Left hindlimb (tissue), 1 donor: ENCODE measurements at places on chromosomes 2 and 18.
A peak's percentile ranks its signal among the peaks of the same experiment; 100 is the strongest.

DNA sequence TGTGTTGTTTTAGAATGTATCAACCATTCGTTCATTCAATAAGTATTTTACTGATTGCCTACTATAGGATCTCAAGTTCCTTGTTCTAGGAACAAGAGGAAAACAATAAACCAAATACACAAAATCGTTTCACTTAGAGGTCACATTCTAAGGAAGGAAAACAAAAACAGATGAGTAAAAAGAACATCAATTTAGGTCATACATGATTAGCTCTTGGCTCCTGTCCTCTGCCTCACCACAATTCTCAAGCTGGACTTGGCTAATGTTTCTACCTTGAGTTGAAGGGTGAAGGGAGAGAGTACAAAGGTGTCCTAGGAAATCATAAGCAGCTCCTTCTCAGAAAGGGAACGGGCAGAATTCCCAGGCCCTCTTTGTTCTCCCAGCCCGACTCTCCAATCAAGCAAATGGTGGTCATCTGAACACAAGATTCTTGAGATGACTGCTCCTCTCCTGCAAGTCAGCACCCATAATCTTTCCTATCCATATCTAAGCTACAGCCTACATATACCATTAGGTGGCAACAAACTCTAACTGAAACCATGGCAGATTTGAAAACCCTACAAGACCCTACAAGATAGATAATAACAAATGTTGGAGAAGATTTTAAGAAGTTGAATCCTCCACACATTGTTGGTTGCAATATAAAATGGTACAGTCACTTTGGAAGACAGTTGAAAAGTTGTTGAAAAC is 76.0 kb downstream of the CBLN2 start:
- no peak for DNase-seq

DNA sequence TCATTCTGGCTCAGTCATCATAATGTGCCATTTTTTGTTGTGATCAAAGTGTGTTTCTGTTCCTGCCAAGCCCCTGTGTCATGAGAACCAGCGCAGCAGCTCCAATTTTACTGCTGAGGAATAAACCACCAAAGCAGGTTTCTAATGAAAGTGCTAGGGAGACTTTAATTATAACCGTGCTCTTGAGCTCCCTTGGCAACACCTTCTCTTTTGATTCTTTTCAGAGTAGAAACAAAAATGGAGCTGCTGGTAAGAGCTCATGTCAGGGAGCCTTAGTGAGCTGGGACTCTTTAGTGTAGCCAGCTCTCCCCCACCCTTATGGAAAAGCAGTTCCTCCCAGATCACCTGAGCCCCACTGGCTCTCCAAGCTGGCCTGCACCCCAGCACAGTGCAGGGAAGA is 74.3 kb downstream of the LYPD1 start:
- no peak for DNase-seq

- no peak for DNase-seq
These were observed 116.3 kb downstream of the KYNU start for GRCh38 chr2:142993771-142994170.

GRCh38 chr2:212901604-212902275 is 249.7 kb downstream of the IKZF2 start:
- DNase-seq, result no peak

GRCh38 chr2:780002-780401 is 102.8 kb upstream of the TMEM18 start:
- no peak for DNase-seq

GRCh38 chr2:121558329-121558728 is 27.6 kb downstream of the RNU4ATAC start:
- DNase-seq, result no peak

DNA sequence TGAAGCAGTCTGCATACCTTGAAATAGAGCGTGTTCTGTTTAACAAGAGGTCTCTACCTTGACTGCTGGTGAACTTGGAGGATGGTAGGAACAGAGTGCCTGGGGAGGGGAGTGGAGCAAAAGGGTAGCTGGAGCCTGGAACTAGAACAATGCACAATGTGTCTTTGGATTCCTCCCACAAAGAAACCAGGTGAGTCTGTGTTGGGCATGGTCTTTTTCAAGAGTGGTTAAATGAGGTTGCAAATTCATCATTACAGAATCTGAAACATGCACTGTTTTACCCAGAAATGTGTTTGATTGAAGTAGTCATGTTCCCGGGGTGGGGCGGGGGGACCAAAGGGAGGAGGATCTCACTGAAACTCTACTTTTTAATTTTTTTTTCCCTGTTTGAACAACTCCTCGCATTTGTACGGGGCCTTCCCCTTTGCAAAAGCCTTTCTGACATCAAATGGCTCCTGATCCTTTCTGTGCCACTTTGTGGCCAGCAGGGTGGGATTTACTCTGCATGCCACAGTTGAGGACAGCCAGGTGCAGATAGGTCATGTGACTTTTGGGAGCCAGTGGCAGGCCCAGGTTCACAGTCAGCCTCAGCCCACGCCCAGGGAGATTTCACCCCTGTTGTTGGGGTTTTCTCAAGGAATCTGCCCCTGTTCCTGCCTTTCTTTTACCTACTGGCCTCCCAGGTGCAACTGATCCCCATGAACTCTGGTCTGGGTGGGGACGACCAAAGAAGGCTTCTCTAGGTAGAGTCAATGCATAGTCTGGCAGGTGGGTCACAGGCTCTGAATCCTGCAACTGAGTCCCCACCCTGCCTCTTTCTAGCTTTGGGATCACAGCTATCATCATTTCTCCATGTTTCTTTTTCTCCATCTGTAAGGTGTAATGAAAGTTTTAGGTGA is 28.2 kb downstream of the MYCN start:
- no peak for DNase-seq

GRCh38 chr2:110807522-110807921 is 75.1 kb downstream of the ACOXL start:
- peak; percentile 81 for DNase-seq

GRCh38 chr18:21559195-21559594 is 41.3 kb downstream of the ESCO1 start:
- no peak for DNase-seq

DNA sequence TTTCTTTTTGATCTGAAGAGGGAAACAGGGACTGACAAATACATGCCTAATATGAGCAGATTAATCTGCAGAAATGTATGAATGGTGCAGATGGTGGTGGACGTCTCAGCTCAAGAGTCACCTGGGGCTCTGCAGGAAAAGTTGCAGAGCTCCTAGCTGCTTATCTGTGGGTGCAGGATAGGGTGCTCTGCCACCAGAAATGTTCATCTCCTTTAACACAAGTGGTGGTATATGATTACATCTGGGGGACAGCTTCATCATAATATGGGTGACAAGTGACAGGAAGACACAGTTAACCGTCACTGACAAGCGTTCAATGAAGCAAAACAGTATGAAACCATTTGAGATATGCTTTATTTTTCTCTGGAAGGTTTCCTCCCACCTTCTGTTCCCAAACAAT is 121.2 kb upstream of the LINC00305 start:
- no peak for DNase-seq

DNA sequence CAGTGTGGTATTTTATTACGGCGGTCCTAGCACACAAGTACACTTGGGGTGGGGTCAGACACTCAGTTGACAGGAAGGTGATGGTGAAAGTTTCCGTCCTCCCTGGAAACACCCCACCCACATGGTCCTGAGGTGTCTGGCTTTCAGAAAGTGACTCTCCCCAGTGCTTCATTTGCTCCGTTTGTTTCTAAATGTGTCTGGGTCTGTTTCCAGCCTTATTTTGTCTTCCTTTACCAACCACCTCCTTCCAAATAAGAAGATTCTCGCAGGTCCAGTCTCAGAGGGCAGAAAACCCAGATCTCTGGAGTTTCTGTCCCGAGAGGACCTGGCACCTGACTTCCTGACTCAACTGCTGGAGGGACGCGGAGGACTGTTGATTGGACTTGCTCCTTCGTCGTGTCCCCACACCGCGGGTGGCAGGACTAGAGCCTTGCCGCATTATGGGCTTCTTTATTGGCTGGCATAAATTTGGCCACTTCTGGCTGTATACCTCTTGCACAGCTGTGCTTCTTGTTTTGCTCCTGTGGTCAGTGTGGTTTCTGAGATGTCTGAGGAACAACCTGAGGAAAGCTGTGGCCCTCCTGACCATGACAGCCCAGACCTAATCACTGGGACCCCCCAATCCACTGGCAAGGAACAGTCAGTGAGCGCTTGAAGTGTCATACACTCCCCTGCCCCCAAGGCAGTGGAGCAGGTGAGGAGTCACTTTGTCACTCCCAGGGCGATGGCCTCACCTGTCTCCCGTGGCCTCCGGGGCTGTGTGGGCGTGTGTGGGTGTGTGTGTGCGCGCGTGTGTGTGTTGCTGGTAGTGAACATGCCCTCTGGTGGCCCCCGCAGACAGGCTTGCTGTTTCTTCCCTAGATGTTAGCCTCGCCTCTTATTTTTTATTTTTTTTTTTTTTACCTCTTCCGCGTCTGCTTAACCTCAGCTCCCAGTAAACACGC is 45.6 kb downstream of the MEX3C start:
- DNase-seq, result no peak

DNA sequence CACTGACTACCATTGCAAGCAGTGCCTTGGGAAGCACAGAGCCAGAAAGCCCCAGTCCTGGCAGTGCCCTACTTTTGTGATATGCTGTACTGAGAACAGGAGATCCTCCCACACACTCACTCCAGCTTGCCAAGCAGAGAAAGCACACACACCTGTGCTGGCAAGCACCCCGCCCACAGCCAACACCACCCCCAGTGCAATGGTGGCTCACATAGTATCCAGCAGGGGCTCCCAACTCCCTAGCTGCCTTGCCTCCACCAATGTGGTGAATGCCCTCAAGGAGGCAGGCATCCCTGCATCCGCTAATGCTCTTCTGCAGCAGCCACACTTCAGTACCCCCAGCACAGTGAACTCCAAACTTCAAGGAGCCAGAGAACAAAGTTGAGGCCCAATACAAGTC is 1655.8 kb downstream of the SUCLG1 start:
- DNase-seq, result no peak

DNA sequence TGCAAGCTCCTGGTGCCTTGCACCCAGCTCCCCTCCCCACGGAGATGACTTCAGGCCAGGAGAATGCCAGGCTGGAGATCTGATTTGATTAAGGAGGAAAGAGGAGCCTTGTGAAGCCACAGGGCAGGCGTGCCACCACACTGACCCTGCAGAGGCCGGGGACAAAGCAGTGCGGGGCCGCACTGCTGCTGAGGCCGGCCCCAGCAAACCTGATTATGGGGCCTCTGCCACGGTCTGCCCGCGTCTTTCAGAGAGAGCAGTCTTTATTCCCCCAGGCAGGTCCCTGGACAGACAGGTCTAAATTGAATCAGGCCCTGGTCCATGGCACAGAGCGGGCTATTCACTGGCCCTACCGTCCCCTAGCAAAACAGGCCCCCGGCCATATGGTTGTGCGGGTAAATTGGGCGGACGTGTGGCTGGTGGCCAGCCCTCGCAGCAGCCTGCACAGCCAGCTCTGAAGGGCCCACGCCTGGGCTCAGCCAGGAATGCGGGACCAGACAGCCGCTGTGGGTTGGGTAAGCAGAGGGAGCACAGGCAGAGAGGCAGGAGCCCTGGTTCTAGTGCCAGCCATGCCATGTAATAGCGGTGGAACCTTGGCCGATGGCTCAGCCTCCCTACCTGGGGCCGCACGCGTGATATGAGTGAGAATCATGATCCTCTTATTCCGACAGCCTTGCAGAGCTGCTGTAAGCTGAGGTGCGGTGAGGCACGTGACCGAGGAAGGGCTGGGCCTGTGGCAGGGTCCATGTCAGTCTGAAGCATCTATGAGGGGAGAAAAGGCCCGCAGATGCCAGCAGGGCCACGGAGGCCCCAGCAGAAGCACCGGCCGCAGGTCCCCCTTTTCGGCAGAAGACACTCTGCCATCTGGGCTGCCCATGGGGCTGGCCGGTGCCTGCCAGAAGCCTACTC is 97.3 kb upstream of the MYCN start:
- peak; percentile 42 for DNase-seq

- DNase-seq, result no peak
These were observed 259.1 kb downstream of the LNPK start for GRCh38 chr2:175743011-175743410.

GRCh38 chr2:16244966-16245320 is 304.6 kb downstream of the MYCN start:
- no peak for DNase-seq

DNA sequence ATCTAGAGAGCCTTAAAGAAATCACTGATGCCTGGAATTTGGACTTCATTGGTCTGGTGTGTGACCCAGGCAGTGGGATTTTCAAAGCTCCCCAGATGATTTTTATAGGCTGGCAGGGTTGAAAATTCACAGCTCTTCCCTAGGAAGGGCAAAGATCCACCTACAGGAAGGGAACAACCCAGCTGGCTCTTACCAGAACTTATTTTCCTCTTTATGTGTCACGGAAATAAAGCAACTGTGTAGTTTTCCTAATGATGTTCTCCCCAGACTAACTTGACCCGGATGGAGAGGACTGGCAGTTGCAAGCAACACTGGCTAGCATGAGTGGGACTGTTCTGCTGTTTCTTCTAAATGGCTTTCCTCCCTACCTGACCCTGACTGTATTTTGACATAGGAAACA is 235.6 kb downstream of the ALPK2 start:
- DNase-seq, result no peak

DNA sequence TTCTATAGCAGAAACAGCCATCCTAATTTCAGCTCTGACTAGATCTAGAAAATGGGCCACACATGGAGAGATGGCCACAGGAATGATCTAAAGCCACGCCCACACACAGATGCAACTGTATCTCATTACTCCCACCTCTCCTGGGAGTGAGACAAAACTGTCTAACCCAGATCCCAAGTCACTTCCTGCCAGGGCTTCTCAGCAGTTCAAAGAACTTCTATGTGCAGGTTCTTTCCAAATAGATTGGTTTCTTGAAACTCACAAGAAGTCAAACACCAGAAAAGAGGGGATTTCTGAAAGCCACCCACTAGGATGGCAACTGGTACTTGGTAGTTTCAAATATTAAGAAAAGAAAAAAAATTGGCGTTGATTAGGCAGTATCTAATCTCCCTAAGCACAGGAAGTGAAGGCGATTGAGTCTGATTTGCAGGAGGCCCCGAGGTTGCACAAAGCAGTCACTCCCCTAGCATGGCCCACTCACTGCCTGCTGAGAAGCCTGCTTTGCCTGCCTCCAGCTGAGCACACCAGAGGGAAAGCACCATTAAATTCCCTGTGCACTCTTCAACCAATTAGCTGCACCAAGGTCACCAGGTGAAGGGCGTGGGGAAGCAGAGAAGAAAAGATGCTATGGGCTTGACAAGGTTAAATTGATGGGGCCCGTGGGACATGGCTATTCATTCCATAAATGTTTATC is 51.1 kb downstream of the PAPOLG start:
- no peak for DNase-seq

- DNase-seq, result no peak
These were observed 223.1 kb downstream of the CALCRL start for GRCh38 chr2:187224989-187225388.

DNA sequence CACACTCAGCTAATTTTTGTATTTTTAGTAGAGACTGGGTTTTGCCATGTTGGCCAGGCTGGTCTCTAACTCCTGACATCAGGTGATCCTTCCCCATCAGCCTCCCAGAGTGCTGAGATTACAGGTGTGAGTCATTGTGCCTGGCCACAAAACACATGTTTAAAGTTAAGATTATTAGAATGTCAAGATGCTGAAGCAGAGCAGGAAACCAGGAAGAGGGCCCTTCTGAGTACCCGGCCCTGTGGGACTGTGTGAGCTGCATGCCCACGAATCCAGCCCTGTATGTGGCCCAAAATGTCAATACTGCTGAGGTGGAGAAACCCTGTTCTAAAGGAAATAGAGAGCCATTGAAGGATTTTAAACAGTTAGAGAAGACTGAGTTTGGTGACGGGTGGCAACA is 31.0 kb upstream of the REV1 start:
- DNase-seq, result no peak

- no peak for DNase-seq
These were observed 6.3 kb downstream of the MTERF4 start for GRCh38 chr2:241095594-241096290.

- DNase-seq, result no peak
These were observed 29.6 kb downstream of the CFAP210 start for GRCh38 chr2:169664600-169664977.

- no peak for DNase-seq
These were observed 124.5 kb downstream of the SEPTIN10 start for GRCh38 chr2:109489296-109489695.
